ENCODE measurements at places on chromosomes 7 and 10. TPM values are rescaled to one million over a fixed set of nuclear protein-coding genes. Genes with fewer than 3 reads are reported as not detected.

The PRSS2 gene
- not detected for total RNA-seq

The PON1 gene
- total RNA-seq: not detected

DNA sequence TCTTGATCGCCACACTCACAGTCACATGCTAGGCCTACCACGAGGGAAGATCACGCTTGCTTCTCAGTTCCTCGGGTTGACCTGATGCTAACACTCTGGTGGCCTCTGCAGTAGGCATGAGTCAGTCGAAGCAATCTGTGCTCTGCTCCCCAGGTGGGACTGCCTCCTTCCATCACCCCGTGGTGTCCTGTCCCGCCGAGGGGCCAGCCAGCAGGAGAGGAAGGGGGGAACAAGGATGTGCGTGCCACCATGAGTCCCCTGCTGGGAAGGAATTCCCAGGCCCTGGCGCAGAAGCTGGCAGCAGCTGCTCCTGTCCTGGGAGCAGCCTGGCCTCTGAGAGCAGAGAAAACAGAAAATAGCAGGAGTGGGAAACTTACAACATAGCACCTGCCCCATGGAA lies 695.0 kb upstream of the NRP1 start:
- DNase-seq: no peak

DNA sequence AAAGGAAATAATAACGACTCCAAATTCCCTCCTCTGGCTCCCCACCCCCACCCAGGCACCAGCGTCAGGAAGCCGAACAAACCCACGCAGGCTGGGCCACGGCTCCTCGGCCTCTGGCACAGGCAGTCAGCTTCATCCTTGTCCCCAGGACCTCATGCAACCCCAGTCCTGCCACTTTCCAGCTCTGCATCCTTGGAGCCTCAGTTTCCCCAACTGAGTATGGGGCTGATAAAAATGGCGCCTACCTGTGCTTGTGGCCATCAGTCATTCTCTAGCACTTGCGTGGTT lies 137.1 kb downstream of the RGS10 start:
- no peak for DNase-seq

DNA sequence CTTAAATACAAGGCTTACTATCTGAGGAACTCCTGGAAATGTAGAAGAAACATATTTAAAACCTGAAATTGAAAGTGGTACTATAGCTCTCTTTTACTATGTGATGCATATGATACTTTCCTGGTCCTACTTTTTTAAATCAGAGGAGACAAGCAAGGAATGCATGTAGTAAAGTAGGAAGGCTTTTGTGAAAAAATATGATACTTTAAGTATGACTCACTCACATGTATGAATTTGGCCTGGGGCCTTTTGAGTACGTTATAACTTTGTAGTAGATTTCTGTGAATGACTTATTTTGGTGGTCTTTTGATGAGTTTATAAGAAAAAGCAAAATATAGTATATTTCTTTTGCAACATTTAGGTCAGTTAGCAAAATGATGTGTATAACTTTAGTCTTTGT lies 53.8 kb downstream of the TAX1BP1 start:
- DNase-seq: no peak

GRCh38 chr10:52993109-52993508 lies 220.5 kb upstream of the MBL2 start:
- DNase-seq: no peak

GRCh38 chr7:5595545-5596045 lies 172.0 kb upstream of the TNRC18 start:
- DNase-seq: no peak

All from left cardiac atrium (tissue), 4 donors.